HL-60 (cell line): ENCODE measurements at places on chromosomes 2 and 18.

DNA sequence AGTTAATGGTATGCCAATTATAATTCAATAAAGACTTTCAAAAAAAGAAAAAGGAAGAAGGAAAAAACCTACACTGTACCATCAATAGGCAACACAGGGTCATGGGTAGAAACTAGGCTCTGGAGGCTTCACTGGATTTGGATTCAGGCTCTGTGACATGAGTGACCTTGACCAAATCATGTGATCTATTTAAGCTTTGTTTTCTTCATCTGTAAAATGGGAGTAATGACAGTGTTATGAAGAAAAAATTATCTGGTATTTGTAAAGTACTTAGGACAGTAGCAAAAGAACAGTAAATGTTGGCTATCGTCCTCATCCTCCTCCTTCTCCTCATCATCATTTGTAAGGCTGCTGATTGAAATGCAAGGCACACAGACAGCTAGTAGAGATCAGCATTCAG, 59.3 kb upstream of the STPG4 start:
- no peak for DNase-seq

- DNase-seq, result no peak
These were observed 464.4 kb downstream of the PTPRM start for GRCh38 chr18:8031496-8031895.

DNA sequence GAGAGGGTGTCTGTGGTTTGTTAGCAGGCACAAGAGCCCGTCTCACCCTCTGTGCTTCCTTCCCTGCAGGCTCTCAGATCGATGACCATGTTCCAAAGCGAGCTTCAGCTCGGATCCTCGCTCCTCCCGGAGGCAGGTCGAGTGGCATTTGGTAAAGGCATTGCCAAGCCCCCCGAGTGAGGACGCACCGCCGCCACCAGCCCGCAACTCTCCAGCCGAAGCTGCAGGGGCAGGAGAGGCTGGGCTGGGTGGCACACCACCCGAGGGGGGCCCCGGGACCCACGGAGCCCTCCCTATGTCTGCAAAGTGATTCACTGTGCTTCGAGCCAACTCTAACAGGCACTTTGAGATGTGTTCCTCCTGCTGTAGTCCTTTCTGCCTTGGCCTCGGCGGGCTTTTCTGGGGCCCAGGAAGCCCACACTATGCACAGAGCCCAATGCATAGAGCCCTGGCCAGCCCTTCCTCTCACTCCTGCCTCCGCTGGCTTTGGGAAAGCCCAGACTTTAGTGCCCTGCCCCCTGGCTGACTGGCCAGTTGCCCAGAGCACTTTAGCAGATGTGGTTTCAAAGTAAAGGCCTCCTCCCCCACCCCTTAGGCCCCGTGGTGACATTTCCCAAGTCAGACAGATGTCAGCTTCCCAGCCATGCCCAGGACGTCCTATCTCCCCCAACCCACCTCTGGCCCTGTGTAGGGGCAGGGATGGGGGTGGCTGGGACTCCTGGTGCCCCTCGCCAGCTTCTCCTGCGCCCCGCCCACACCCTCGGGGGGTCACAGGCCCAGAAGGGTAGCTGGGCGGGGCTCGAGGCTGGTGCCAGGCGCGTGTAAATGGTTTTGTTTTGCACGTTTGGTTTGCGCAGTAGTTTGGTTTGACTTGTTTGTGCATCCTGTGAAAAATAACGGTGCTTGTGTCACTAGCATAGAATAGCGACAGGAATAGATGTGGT, 23.3 kb upstream of the MAPRE3 start:
- DNase-seq, result no peak

- no peak for DNase-seq
These were observed 43.6 kb upstream of the PXDN start for GRCh38 chr2:1787755-1788477.

GRCh38 chr2:181910028-181910831, 18.7 kb downstream of the ITPRID2 start:
- no peak for DNase-seq

DNA sequence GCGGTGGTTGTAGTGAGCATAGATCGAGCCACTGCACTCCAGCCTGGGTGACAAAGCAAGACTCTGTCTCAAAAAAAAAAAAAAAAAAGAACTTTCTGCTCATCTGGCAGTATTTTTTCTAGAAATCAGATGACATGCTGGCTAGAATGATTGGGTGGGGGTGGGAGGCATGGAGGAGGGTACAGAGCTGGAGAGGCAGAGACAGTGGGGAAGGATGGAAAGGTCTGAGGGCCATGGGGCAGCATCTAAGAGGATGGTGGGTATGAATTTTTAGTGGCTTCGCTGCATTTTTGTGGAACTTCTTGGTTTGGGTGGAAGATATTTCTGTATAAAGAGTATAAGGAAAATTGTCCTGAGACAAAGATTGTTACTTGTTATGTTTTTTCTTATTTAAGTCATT, 23.3 kb downstream of the ARMC9 start:
- no peak for DNase-seq

GRCh38 chr2:171822525-171823322, 71.3 kb downstream of the SLC25A12 start:
- peak; percentile 49 for DNase-seq

- no peak for DNase-seq
These were observed 83.1 kb upstream of the GAREM1 start for GRCh38 chr18:32553640-32554365.

- no peak for DNase-seq
These were observed 237.3 kb downstream of the GALR1 start for GRCh38 chr18:77486985-77487384.

DNA sequence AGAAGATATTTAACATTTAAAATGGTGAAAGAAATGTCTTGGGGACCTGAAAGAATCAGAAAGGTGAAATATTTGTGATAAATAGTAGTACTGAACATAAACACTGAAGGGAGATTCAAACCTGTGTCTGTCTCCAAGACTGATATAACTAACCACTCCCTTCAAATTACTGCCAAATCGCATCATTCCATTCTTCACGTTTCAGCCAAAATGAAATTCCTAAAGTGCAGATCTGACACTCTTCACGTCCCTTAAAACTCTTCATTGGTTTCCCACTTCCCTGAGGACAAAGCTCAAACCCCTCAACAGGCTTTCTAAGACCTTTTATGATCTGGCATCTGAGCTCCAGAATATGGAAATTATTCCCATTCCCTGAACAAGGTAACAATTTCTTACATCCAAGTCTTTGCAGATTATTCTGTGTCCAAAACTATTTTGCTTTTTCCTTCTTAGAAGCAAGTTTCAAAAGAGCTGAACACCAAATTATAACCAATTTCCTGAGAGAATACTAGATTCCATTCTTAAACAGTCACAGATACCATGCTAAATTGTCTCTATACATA, 18.9 kb downstream of the SLC8A1 start:
- no peak for DNase-seq

DNA sequence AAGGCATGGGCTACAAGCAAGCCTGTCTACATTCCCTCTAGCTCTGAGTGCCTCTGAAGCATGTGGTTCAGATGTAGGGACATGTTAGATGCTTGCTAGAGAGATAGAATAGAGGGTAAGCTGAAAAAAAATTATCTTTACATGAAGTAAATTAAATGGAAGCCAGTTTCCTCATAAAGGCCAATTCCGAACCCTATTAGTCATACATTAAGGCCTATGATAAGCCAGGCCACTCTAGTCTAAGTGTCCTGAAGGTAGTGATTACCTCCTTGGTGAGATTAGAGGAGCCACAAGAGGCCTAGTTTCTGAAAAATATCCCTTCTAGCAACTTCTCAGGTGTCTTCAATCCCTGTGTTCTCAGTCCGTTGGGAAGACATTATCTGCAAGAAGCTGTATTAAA, 72.4 kb upstream of the NPAS2 start:
- no peak for DNase-seq

DNA sequence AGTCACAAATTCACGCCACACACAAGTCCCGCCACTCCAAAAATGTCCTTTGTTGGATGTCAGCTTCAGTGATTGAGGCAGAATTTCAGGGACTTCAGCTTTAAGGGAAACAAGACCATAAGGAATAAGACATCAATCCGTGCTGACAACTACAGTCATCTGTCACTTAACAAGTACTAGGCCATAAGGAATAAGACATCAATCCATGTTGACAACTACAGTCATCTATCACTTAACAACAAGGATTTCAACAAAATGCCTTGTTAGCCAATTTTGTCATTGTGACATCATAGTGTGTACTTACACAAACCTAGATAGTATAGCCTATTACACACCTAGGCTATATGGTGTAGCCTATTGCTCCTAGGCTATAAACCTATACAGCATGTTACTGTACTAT, 58.0 kb downstream of the ANTXR1 start:
- no peak for DNase-seq

GRCh38 chr2:60965499-60965785, 52.1 kb upstream of the PEX13 start:
- no peak for DNase-seq

DNA sequence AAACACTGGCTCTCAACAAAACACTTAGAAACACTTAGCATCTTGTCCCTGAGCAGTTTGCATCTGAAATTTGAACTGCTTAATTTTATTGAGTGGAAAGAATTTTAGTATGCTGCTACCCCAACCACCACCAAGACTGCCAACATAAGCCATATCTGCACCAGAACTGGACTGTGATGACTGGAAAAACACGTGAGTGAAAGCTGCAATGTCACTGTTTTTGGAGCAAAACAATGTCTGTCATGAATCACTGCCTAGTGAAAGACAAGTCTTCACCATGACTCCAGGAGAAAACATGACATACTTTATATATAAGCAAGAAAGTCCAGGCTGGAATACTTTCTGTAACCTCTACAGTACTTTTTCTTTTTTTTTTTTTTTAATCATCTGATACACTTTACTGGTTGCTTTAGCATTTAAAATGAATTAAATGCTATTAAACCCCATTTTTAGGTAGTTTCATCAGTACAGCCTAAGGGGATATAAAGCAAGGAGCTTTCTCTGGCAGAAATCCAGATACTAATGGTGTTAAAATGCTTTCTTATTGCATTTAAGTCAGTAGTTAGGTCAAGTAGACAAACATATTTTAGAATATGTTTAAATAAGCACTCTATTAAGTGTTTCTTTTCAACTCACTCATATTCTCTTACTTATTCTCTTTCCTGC, 2129.4 kb upstream of the PIK3C3 start:
- DNase-seq, result no peak

DNA sequence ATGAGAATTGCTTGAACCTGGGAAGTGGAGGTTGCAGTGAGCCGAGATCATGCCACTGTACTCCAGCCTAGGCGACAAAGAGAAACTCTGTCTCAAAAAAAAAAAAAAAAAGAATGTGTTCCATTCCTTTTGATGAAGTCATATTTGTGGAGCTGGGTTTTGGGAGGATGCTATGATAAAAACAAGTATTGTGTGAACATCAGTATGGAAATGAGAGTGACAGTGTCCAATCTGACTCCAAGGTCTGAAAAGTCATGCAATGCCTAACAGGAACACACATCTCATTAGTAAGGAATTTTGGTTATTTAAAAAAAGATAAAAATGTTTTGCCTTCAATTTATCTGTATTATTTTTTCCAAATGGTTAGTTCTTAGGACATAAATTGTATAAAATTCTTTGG, 11.8 kb downstream of the GCFC2 start:
- no peak for DNase-seq

DNA sequence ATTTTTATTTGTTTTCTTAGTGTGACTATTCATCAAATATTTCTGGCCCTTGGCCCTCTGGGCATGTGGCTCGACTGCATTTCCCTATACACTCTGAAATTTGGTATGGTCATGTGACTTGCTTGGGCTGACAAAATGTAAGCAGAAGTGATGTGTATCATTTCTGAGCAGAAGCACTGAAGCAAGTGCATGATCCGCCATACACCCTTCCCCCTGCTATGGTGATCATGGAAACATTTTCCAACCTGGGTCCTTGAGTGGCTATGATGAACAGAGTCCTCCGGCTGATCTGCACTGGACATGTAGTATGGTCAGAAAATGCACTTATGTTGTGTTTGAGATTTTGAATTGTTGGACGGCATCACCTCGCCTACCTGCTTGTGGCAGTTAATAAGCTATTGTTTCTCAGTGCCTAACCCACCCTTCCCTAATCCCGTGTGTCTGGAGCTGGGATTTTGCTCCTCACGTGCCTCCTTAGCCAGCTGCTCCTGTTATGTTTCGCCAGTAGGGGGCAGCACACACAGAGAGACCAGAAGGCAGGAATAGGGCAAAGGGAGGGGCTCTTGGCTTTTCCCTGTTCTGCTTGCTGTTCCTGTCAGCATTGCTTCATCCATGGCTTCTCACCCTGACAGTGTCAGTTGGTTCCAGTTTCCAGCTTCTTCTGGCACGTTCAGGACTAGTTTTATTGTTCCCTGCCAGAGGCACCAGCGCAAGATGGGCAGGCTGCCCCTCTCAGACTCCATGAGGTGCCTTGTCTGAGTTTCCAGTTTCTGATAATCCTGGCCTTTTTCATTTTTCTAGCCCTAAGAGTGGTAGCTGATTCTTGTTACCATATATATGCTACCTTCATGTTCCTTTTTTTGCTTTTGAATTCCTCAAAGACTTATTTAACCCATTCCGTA, 207.4 kb downstream of the ARL6IP6 start:
- peak; percentile 56 for DNase-seq

GRCh38 chr2:88452980-88453582, 588 bp upstream of the FOXI3 start:
- no peak for DNase-seq

GRCh38 chr2:55493220-55493619, 26.3 kb upstream of the CFAP36 start:
- no peak for DNase-seq

- no peak for DNase-seq
These were observed 515.2 kb upstream of the FANCL start for GRCh38 chr2:58756336-58756735.
